ENCODE measurements at places on chromosomes 7 and 10.

GRCh38 chr10:9301148-9301547, 1246.7 kb downstream of the GATA3 start:
- no peak for DNase-seq

DNA sequence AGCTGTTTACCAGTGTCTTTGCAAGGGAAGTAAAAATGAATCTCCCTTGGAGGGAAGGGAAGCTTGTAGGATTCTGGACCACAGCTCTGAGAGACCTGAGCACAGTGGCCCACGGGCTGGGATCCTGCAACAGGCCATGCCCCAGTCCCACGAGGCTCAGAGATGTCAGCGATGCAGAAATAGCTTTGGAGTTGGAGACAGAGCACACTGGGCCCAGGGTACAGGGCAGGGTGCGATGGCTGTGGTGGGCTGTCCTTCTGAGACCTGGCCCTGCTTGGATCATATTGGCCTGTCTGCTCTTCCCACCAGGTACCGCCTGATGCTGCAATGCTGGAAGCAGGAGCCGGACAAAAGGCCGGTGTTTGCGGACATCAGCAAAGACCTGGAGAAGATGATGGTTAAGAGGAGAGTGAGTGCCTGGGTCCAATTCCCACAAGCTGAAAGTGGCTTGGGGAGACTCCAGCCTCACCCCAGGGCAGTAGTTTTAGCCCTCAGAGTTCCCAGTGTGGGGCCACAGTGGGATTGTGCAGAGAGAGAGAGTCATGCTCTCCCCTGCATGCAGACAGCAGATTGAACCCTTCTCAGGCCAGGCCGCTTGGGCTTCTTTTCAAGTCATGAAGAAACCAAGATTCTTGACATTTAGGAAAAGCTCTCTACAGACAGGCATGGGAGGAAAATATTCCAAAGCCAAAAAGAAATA, 13.5 kb upstream of the CSGALNACT2 start:
- no peak for DNase-seq

DNA sequence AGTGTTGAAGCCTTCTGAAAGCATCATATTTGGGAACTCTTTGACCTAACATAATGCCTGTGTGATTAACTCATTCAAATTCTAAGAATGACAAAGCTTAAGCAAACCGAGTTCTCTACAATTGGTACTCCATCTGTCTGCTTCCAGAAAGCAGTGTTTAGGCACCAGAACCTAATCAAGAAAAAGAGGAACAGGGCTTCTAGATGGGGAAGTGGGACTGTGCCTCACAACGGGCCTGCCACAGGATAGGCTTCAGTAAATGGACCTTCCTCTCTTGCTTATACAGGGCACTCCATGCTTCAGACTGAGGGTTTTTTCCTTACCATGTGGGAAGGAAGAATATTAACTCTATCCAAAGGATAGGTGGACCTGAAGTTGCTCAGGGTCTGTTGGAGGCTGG, 808.1 kb downstream of the XPNPEP1 start:
- DNase-seq: no peak

GRCh38 chr7:49631071-49631815, 142.2 kb upstream of the VWC2 start:
- DNase-seq: no peak

DNA sequence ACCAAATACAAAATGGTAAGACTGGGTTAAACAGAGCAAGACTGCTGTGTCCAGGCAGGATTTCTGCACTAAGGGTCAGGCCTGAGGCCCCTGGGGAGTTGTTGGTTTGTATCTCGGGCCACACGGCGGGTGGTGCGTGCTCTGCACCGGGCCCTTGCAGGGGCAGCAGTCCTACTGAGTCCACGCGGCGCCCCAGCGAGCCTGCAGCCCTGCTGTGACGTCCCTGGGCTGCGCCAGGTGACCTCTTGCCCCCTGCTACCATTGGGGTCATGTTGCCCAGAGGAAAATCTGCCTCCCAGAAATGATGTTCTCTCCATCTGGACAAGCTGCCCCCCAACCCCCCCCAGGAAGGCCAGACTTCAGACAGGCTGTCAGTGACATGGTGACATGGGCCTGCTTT, 281.5 kb downstream of the CELF2 start:
- DNase-seq: no peak

- peak; percentile 74 for DNase-seq
Measured at GRCh38 chr10:35195361-35196306, 69.0 kb downstream of the CREM start.

DNA sequence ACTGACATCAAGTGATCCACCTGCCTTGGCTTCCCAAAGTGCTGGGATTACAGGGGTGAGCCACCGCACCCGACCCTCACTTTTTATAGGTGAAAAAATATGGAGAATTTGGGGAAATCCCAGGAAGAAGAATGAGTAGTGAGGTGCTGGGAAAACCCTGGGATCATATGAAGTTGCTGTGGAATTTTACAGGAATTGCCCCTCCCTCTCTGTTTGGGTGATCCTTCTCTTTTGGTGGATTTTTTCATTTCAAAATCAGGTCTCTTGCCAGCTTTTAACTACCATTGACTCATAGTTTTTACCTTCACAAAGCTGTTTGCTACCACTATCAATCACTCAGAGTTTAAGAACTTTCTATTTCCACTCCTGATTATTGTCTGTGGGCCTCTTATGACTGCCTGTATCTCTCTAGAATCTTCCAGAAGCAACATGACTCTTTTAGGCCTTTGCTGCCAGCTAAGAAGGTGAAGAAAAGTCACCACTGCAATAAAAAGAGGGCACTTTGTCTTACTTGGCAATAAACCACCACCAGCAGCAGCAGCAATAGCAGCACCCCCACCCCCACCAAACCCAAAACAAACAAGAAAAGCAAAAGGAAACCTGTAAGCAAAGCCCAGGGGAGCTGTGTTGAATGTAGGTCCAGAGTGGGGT, 4.0 kb upstream of the GIMAP8 start:
- no peak for DNase-seq

DNA sequence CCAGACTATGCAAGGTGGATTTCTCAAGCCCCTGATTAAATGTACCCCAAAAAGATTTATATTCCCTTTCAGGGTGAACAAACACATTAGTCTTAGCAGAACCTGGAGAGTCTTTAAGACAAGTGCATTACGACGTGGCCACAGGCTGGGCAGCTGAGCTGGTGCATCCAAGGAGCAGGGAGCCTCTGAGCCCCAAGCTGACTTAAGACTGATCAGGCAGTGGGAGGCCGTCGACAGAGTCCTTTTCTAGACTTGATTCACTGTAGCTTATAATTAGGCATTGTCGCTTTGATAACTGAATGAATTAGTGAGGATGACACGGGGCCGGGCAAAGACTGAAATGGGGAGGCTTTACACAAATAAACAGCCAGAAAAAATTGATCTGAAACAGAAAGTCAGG, 353.2 kb downstream of the GPAM start:
- no peak for DNase-seq

DNA sequence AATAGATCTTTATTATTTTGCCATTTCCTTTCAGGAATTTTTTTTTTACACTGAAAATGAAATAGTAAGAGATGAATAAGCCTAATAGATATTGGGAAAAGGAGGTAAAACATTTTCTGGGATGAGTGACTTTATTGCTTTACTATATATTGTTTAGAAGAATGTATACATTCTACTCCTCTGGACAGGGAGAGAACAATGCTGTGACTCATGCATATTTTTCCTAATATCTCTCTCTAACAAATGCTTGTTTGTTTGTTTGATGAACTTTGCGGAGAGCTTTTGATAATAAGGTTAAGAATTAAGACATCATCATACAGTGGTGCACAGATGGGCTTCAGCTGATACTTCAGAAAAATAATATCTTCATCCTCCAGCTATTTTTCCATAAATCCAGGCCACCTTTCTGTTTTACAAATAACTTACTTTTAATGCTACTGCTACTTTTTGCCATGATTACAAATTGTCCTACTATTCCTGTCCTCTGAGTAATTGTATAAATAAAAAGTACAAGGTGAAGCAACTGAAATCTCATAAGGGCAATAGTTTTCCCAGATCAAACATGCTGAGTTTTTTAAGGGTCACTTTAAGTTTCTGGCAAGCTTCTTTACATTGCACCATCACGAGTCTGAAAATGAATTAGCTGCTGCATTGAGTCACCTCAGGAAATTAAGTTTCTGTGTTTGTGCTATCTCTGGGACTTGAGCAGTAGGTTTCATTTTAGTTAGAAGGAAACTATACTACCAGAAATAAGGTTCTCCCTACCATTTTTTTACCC, 207.3 kb upstream of the POT1 start:
- DNase-seq: no peak

- no peak for DNase-seq
Measured at GRCh38 chr7:139583826-139584553, 60.5 kb downstream of the CLEC2L start.

DNA sequence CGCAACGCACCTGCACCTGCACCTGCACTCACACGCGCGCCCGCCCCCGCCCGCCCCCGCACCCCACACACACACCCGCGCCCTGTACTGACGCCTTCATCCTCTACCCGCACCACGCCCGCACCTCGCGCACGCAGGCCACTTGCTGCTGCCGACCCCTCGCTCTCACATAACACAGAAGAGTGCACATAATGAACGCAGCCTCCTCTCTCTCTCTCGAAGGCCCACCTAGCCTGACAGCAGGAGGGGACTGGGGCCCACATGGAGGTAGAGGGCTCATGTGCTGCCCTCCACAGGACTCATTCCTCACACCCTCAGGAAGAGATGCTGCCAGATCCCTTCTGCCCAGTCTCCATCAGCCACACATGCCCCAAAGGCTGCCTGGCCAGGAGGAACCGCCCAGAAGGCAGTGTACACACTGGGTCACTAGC, 432 bp upstream of the CAMK2B start:
- no peak for DNase-seq

GRCh38 chr10:3754727-3755439, 30.1 kb downstream of the KLF6 start:
- DNase-seq: no peak

GRCh38 chr7:43274752-43275151, 162.3 kb downstream of the HECW1 start:
- no peak for DNase-seq

- no peak for DNase-seq
Measured at GRCh38 chr10:127534496-127534895, 14.6 kb upstream of the NPS start.

DNA sequence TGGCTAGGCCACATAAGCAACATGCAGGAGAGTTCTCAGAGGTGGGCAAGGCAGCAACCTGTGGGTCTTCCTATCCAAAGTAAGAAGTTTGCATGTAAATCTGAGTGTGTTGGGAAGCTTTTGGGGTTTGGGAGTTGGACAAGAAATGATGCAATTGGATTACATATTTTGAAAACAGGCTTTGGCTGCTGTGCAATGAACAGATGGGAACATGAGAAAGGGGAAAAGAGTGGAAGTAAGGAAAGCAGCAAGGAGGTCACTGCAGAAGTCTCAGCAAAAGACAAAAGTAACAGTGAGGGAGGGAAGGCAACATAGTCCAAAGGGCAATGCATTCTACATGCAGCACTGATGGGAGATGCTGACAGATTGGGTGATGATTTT, 61.1 kb upstream of the C10orf90 start:
- DNase-seq: no peak

DNA sequence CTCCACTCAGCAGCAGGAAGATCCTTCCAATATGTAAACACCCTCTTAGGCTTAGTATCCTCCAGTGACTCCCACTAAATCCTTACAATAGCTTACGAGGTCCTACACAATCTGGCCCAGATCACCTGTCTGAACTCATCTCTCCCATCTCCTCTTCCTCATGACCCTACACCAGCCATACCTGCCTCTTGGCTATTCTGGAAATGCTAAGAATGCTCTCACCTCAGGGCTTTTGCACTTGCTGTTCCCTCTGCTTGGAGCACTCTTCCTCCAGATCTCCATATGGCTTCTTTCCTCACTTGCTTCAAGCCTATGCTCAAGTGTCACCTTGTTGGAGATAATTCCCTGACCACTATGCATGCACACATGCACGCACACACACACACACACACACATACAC, 50.8 kb upstream of the FRMD4A start:
- no peak for DNase-seq

DNA sequence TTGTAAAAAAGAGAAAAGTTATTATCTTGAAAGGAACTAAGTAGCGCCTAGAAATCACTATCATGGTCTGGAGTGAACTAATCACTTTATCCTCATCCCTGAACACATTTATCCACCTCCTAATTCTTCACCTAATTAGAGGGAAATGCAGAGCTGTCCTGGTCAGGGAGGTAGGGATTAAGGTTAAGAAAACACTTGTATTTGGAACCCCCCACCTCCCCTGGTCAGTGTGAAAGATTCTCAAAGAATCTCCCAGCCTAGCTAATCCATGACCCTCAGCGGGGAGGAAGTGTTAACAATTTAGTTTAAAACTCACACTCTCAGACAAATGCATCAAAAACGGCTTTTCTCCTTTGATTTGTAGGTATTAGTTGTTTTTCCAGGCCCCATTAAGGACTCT, 83.8 kb downstream of the FAM204A start:
- no peak for DNase-seq

- DNase-seq: no peak
Measured at GRCh38 chr10:130930821-130931220, 380.7 kb downstream of the TCERG1L start.

DNA sequence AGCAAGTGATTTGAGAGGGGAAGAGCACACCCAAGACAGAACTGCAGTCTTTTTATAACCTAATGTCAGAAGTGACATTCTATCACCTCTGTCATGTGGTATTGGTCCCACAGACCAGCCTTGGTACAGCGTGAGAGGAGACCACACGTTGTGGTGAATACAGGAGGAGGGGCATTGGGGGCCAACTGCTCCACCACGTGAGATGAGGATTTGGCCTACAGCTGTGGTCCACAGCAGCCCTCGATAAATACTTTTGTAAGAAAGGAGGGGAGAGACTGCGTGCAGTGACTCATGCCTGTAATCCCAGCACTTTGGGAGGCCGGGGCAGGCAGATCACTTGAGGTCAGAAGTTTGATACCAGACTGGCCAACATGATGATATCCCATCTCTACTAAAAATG, 243.1 kb downstream of the FGFR2 start:
- DNase-seq: no peak

- DNase-seq: no peak
Measured at GRCh38 chr10:35126062-35126529, 550 bp upstream of the CREM start.

DNA sequence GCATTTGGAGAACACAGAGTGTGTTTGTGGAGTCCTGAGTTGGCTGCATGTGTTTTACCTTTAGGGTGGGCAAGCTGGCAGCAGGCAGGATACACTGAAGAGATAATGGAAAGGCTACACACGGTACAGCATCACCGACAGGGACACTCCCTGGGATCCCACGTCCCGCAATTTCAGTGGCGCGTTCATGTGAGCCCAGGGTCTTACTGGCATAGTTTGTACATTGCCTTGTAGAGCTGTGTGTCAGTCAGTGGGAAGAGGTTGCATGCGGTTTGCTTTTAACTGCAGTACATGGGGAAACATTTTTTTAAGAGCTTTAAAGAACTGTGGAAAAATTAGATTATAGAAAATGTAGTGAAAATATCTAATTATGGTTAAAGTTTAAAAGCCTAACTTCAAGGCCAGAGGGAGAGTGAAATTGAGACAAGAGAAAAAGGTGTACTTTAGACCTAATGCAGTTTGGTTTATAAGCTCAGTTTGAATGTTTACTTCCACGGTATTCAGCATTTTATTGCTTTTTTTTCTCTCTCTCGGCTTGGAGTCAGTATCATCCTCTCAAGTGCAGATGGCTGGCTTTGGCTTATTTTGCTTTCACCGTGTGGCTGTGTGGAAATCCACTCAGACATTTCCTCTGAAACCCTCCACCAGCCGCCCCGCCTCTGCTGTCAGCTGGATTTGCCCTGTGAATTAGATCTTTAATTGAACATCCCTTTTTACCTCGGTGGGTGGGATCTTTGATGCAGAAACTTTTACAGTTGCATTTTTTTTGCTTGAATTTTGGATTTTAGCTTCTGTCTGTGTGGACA, 364.2 kb upstream of the COBL start:
- DNase-seq: no peak

All from GM13976 (cell line).